ENCODE measurements at places on chromosomes 7 and 10.

GRCh38 chr7:8387551-8388256 lies 45.7 kb upstream of the NXPH1 start:
- no peak for DNase-seq

- no peak for DNase-seq
Observed at GRCh38 chr7:69773535-69774225, 175.4 kb downstream of the AUTS2 start.

- DNase-seq: peak; percentile 44
Observed at GRCh38 chr10:68074031-68074774, 880 bp downstream of the HERC4 start.

- DNase-seq: no peak
Observed at GRCh38 chr7:70032649-70033048, 434.4 kb downstream of the AUTS2 start.

- no peak for DNase-seq
Observed at GRCh38 chr7:50409856-50410745, 40.0 kb downstream of the FIGNL1 start.

DNA sequence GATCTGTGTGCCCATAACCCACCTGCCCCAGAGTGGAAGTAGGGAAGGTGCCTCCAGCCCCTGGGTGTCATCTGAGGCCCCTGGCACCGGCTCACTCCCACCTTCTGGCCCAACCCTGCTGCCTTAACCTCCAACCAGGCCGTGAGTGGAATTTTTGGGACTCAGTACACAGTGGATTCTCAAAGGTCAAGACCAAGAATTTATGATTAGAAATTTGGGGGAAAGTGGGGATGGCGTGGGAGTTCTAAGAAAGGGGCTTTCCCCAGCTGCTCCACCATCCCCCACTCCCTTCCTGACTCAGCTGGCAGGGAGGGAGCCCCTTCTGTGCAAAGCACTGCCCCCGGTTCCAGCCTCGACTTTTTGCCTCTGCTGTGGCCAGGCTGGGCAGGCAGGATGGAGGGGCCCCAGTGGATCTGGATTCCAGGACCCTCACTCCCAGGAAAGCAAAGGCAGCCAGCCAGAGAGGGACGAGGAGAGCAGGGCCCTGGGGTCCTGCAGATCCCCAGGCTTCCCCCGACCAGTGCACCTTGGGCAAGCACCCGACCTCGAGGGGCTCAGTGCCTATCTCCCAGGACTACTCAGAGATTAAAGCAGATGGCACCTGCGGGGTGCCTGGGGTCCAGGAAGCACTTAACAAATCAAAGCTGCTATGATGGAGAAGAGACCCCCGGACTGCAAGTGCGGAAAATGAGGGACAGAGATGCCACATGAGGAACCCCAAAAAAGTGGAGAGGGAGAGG lies 12.8 kb downstream of the SPOCK2 start:
- no peak for DNase-seq

DNA sequence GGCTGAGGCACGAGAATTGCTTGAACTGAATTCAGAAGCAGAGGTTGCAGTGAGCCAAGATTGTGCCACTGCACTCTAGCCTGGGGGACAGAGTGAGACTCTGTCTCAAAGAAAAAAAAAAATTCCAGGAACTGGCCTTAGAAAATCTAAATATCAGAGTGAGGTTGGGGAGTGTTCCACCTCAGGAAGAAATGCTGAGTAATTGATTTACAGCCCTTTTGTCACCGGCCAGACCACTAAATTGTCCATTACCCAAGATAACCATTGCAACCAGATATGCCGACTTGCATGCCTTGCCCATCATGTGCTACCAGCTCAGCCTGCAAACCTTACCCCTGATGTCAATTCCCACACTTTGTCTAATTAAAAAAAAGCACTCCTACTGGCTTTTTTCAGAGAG lies 42.4 kb downstream of the CRCP start:
- no peak for DNase-seq

- DNase-seq: no peak
Observed at GRCh38 chr7:66176914-66177313, 28.2 kb upstream of the TPST1 start.

GRCh38 chr7:55020466-55020871 lies 1.7 kb downstream of the EGFR start:
- no peak for DNase-seq
